ENCODE measurements at places on chromosomes 5 and 9. TPM values are rescaled to one million over a fixed set of nuclear protein-coding genes. Genes with fewer than 3 reads are reported as not detected.

UNC13B gene
- polyA plus RNA-seq: 27.7 TPM

RXRA gene
- 33.9 TPM for polyA plus RNA-seq

SPINK1 gene
- polyA plus RNA-seq: 61.4 TPM

GAS1 gene
- polyA plus RNA-seq: 46.8 TPM

Data from right renal cortex interstitium (tissue), 3 donors.